ENCODE measurements at places on chromosomes 7 and 10.

- DNase-seq = no peak
Observed at GRCh38 chr7:151987748-151988529, 31.7 kb downstream of the GALNTL5 start.

DNA sequence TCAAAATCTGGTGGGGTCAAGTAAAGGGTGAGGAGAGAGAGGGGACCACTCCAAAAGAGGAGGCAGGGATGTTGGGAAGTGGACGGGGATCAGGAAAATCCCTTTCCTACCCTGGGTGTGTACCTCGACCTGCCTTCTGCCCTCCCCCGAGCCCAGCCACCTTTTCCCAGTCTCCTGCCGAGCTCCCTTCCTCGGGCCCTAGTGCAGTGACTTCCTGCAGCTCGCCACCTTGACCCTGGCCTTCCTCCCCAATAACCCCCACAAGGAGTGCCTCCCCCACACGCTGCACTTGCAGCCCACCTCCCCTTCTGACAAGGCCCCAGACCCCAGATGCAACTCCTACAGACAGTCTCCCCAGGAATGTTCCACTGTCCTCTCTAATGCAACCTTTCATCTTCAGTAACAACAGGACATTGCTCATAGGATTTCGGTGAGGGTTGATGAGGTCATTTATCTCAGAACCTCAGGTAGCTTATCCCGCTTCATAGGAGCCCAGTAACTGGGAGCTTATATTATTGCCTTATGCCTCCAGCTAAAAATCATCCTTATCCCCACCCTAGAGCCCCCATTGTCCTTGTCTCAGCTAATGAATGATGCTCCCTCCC is 90.1 kb downstream of the MKI67 start:
- DNase-seq = no peak

DNA sequence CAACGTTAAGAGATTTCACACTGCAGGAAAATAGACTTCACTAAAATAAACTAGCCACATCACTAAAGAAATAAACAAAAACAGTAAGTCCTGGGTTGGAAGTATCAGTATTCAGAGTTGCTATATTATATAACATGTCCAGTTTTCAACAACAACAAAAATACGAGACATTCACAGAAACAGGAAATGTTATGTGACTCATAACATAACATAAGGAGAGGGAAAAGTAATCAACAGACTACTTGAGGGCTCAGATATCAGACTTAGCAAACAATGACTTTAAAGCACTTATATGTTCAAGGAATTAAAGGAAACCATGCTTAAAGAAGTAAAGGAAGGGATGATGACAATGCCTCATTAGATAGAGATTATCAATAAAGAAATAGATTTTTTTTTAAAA is 73.5 kb upstream of the MKLN1 start:
- DNase-seq = peak; percentile 13

DNA sequence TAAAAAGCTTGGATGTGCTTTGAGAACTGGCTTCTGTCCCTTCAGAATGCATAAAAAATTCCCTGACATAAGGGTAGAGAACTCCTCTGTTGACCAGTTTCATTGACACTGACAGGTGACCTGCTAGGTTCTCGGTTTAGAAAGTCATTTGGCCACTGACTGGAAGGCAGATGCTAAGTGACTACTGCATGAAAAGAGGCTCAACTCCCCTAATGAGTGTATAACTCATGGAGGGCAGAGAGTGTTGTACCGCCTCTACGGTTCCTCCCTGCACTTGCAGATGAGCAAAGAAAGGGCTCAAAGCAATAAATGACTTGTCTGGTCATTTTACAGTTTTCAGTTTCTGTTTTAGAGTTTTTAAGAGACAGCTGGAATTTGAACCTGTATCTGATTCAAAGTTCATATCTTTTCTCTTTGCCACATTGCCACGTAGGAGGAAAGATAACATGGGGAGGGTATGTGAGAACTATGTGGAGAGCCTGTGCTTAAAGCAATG is 2.9 kb upstream of the FGL2 start:
- no peak for DNase-seq

DNA sequence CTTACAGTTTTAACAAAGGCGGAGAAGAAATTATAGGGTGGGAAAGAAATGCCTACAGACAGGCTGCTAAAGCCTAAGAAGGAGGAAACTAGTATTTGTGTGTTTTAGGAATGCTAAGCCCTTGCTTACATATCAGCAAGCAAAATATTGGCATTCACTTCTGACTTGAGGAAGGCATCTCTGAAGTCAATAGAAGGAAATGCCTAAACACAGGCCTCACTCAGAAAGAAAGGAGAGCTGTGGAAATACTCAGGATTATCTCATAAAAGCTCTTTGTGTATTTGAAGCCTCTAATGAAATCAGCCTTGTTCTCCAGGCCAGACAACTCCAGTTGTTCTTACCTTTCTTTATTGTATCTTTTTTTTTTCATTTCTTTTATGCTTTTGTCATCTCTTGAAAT is 158.0 kb downstream of the AUTS2 start:
- DNase-seq = no peak

DNA sequence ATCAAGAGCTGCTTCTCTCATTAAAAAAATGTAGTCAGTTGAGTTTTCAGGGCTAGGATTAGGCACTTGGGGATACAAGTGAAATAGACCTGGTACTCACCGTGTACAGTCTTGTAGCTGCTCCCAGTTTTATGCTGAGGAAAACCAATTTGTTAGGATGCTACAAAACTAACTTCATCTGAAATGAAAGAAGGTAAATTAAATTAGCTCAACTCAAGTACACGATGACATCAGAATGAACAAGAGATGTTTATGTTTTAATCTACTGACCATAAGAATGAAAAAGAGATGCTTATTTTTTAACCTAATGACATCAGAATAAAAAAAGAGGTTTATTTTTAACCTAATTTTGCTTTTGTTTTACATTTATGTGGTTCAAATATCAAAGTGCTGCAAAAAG is 73.7 kb downstream of the AP3M1 start:
- no peak for DNase-seq

GRCh38 chr10:28396331-28396730 is 93.5 kb upstream of the MPP7 start:
- no peak for DNase-seq
